Neural progenitor cell (in vitro differentiated cells): ENCODE measurements at places on chromosomes 7 and 10.
A peak's percentile ranks its signal among the peaks of the same experiment; 100 is the strongest.

- no peak for DNase-seq
Measured at GRCh38 chr10:11789956-11790355, 33.2 kb upstream of the PROSER2 start.

GRCh38 chr7:55031075-55031474, 12.3 kb downstream of the EGFR start:
- DNase-seq: no peak

DNA sequence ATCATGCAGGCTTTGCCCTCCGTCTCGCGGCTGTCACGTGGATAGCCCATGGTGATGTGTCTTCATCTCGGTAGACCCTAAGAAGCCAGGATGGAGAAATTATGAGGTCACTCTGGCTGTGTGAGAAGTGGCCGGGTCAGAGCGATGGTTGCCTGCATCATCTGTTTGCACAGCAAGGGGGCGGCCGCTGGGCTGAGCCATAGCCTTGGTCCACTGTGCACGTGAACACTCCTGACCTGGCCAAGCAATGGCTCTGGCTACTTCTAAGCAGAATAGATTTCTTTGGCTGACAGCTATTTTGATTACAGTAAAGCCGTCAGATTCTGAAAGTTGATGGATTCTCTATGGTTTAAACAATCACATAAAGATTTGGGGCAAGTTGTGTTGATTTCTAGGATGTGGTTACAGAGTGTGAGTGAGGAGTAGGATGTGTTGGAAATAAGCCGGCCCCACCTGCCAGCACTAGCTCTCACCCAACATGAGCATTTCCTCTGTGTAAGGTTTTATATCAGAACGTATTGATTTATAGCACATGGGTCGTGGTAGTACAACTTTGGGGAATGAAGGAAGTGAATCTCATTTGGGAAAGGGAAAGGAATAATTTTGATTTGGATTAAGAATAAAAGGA, 214.4 kb upstream of the GPR26 start:
- DNase-seq: peak; percentile 23

- DNase-seq: no peak
Measured at GRCh38 chr7:29281782-29282541, 87.4 kb downstream of the CHN2 start.

DNA sequence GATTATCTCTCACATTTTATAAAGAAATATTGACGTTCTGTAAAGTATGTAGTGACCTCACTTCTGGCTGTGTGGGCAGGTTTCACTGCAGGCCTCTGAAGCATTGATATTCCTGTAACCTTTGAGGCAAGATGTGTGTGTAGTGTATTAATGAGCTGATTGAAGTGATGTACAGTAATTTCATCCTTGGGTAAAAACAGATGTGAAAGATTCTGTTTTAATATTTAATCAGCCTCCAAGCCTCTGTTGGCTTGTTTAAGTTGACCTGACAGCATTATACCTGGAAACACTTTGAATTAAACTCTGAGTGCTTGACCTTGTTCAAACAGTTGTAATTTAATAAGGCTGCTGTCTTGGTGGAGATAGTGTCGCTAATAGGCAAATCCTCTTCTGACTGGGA, 74.9 kb downstream of the KAT6B start:
- DNase-seq: no peak

DNA sequence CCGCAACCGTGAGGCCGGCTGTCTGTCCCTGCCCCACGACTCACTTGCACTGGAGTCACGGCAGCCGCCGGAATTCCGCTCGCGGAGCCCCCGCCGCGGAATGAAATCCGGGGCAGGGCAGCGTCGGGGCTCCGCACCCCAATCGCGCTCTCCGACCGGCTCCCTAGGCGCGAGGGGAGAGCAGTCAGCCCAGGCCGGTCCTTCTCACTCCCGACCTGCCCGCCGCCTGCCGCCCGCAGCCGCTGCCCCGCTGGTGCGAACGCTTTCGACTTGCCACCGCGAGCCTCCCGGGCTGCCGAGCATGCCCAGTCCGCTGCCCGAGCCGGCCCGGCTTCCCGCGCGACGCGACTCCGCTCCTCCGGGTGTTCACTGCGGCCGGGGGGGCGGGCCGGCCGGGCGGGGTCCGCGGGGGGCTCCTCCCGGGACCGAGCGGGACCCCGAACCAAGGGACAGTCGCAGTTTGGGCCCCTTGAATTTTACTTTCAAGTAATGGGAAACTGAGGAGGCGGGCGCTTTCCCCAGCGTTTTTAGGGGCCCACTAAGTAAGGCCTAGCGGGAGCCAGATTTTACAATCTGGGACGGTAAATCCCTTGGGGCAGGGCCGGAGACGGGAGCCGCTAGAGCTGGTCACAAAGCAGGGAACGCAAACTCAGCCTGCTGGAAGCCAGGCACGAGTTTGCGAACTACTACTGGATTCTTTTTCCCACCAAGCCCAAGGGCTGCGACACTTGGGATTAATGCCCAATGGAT, at the start of gene SGMS1:
Gene SGMS1 (minus strand): TSS at position 294 of the 750 bp plus-strand sequence. CDS start 279,842 bp downstream, outside the sequence.
- DNase-seq: peak; percentile 92

DNA sequence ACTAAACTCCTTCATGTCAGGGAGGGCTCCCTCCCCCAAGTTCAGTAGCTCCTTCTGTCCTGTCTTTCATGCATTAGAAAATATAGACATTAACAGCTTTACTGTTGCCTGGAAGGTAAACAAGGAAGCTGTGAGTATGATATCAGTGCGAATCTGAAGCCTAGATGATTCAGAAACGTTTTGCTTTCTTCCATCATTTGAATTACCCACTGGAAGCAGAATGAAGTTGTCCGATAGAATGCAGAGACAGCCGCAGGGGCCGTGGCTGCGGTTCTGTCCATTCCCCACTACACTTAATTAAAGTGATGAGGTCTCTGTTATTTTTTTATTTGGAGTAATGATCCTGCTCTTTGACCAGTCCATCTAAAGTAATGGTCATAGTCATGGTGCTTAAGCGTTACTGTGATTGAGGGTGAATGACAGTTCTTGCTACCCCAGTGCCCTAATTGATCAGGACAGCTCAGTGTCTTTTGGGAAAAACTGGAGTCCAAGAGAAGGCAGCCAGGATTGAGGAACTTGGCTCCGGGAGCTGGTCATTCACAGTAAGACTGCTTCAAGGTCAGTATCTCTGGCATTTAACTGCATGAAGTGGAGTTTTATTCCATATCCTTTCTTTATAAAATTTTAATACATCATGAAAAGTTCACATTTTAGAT, 69.9 kb downstream of the PTPRE start:
- DNase-seq: no peak

- DNase-seq: peak; percentile 84
Measured at GRCh38 chr7:76262683-76263402, 39.6 kb upstream of the HSPB1 start.

DNA sequence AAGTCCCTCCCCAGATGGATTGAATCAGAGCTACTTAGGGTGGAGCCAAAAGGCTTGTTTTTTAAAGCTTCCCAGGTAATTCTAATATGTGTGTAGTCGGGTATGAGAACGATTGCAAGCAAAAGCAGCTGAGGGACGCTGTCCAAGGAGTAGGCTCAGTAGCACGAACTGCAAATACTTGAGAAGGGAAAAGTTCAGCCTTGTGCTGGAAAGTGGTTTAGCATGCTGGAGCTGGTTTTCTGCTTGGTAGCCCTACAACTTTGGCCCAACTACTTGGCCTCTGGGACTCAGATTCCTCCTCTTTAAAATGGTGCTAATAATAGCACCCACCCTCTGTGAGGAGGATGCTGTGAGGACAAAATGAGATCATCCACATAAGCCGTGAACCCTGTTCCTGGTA, 76.2 kb downstream of the AHR start:
- no peak for DNase-seq

GRCh38 chr10:3484306-3485056, 300.5 kb downstream of the KLF6 start:
- DNase-seq: no peak

DNA sequence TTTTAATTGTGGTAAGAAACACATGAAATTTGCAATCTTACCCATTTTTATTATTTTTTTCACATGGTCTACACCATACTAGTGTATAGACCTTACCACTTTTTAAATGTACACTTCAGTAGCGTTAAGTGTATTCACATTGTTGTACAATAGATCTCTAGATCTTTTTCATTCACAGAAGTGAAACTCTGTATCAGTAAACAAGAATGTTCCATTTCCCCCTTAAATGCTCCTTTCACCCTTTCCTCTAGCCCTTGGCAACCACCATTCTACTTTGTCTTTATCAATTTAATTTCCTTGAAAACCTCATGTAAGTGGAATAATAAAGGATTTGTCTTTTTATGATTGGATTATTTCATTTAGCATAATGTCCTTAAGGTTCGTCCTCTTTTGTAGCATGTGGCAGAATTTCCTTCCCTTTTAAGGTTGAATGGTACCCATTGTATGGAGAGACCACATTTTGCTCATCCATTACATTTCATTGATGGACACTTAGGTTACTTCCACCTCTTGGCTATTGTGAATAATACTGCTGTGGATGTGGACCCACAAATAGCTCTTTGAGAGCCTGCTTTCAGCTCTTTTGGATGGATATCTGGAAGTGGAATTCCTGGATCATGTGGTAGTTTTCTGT, 45.7 kb downstream of the SNX10 start:
- DNase-seq: no peak

DNA sequence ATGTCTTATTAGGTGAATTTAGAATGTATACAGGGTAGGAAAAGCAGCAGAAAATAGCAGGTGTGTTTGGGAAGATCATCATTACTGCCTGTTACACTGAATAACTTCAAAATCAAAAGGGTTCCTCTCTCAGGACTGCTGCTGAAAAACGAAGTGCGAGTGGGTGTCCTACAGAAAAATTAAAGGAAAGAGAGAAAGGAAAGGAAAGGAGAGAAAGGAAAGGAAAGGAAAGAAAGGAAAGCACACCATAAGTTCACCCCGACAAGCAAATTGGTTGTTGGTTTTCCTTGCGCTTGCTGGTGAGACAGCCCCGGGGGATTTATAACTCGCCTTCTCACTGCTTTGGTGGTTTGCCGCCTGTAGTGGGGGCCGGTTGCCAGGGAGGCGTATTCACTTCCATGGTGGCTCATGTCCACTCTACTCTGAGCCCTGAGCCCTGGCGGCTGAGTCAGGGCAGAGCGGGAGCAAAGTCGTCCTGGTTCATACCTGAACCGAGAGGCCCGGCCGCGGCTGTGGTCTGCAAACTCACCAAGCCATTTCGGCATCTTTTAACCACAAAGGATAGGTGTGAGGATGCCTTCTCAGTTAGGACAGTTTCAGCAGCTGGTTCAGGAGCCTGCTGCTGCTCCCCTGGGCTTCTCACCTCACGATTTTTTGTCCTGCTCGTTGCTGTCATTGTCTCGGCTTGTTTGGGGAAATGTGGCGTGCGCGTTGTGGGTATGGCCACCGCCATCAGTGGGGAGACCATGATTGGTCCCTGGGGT, 26.1 kb downstream of the INPP5A start:
- DNase-seq: no peak

DNA sequence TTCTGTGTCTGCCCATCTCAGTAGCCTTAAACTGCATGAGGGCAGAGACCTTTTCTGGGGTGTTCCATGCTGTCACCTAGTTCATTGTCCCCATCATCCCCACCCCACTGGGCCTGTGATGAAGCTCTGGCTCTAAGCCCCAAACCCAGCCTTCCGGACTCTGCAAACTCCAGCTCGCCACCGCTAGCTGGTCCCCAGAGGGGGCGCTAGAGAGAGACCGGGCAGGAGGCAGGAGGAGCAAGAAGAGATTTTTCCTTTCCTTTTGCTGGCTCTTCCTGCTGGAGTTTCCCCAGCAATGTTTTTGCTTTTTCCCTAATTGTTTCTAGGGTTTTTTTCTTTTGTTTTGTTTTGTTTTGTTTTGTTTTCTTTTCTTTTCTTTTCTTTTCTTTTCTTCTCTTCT, 234.4 kb downstream of the TEX36 start:
- peak; percentile 70 for DNase-seq

DNA sequence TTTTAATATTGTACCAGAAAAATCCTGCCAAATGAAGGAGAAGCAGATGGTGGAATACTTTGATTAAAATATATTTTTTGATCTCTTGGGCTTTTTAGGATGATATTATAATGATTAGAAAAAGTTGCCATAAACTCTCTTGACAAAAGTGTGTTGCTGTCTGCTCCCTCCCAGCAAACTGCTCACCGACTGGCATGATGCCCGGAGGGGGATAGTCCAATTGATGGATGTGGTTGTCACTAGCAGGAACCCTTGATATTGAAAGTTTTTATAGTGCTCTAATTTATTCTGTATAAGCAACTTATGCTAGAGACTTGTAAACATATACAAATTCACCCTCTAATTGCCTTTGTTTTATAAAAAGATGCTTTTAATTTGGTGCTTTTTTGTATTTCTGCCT, 114.0 kb downstream of the DNAH11 start:
- no peak for DNase-seq

- no peak for DNase-seq
Measured at GRCh38 chr7:44274623-44274975, 50.8 kb downstream of the CAMK2B start.

- DNase-seq: no peak
Measured at GRCh38 chr10:2543142-2543886, 524.0 kb upstream of the PFKP start.

GRCh38 chr7:48052748-48053147, 17.4 kb downstream of the C7orf57 start:
- DNase-seq: no peak

DNA sequence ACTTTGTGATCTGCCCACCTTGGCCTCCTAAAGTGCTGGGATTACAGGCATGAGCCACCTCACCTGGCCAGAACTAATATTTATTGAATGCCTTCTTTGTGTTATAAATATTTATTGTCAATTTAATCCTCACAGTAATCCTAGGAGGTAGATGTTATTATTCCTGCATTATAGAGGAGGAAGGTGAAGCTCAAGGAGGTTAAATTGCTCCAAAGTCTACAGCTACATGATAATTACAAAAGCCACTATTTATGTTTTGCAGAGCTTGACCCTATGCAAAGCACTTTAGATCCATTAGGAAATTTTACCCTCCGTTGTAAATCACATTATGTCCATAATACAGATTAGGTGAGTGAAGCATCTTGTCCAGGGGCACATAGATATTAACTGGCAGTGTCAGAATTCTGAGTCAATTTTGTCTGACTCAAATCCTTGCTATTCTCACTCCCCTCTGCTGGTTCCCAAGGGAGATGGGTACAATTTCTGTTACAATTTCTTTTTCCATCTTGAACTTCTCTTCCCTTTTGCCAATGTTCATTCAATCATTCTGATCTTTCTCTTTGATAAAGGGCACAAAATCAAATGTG, 25.7 kb upstream of the CDK14 start:
- DNase-seq: no peak

- DNase-seq: no peak
Measured at GRCh38 chr10:130894471-130894870, 417.1 kb downstream of the TCERG1L start.

DNA sequence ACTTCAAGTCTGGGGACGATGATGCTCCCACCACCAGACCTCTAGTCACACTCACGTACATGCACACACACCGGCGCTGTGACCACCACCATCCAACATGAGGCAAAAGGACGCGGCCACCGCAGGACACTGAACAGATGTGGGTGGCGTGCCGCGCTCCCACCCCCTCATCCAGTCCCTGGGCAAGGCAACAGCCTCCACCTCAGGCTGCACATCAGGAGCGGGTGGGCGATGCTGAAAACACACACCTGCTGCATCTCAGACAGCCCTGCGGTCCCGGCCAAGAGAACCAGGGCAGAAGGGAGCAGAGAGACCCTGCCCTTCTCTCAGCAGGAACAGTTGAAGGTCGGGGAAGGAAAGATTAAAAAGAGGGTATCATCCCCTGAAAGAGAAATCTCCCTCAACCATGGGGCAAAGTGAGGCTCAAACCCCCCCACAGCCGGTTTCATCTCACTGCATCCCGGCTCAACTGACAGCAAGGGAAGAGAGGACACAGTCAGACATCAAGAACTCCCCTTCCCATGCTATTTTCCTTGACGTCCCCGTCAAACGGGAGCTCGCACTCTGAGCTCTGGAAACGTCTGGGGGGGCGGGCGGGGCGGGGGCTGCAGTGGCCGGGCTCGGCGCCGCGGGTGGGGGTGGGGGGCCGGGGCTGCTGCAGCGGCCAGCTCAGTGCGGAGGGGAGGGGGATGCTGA, 1.1 kb downstream of the CAMK2G start:
- peak; percentile 58 for DNase-seq
